NCI-H2081 treated with DMSO at 0.1 percent for 48 hours (cell line): ENCODE measurements at places on chromosomes 3 and 15.

DNA sequence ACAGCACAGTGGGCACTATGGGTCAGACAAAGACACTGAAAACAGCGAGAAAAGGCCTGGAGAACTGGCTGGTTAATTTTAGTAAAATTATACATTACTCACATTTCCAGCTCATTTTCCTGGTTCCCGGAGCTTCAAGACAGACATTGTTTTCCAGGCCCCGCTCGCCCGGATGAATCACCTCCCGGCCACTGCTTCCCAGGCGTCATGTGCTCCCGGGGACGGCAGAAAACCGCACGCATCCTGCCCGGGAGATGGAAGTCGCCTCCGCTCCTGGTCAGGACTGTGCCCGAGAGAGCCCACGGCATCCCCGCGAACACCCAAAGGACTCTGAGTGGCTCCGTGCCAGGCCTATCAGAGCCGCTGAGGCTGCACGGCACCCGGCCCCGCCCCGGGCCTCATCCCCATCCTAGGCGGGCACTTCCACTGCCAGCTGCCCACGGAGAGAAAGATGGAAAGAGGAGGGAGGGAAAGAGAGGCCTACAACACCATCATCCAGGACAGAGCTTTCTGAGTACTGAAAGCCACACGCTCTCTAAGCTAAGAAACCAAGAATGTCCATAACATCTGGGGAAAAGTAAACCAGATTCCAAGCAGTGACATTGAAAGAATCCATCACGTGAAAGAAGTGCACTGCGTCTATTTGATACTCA lies 75.1 kb downstream of the VGLL4 start:
- DNase-seq, result no peak

- DNase-seq, result no peak
Measured at GRCh38 chr3:18086760-18087159, 338.4 kb downstream of the SATB1 start.

DNA sequence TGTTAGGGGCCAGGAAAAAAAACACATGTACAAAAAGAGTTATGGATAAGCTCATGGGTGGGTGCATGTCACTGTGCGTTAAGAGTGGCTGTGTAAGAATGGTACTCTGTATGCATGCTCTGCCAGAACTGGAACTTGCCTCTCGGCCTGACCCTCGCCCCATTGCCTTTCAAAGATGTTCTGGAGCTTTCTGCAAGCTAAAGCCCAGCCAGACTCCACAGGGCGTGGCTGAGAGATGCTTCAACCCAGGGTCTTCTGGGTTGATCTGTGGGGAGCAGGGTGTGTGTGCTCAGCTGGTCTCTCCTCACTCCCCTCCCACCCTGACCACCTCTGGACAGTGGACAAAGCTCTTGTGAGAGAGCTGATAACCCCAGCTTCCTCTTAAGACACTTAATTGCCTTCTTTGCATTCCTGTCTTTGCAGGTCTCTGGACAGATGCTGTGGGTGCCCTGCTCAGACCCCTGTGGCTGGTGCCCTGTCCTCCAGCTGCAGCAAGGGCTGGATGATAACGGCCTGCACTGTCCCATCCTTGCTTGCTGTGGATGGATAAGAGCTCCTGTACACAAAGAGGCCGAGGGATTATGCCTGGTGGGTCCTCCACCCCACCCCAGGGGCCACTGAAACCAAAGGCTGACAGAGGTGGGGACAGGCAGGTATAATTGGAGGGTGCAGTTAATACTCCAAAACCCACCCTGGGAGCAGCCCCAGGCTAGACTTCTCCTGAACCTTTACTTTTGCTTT lies 28.7 kb downstream of the ALDH1L1 start:
- DNase-seq, result no peak

DNA sequence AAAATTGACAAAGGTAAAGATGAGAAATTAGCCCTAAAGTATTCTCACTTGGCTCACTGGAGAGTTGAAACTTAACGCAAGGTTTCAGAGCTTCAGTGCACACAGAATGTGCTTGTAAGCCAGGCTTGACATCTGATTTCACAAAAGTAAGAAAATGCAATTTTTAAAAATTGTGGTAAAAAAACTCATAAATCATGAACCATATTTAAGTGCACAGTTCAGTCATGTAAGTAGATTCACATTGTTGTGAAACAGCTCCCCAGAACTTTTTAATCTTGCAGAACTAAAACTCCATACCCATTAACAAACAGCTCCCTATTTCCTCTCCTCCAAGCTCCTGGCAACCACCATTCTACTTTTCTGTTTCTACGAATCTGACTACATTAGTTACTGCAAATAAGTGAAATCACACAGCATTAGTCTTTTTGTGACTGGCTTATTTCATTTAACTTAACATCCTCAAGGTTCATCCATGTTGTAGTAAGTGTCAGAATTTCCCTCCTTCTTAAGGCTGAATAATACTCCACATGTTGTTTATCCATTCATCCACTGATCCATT lies 14.5 kb downstream of the RTP3 start:
- no peak for DNase-seq

DNA sequence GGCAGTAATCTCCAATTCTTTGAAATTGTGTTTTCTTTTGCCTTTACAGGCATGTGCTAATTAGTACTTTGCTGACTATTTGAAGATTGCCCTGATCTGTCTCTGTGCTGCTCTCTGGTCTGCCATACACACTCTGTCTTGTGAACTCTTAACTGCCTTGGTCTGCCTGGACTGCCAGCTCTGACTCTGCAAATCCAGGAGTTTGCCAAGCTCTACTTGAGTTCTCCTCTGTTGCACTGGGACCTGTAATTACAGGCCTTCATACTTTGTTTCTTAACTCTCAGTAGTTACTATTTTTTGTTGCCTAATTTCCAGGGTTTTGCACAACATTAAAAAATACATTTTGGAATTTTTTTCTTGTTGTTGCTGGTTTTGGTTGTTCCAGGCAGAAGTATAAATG lies 155.0 kb downstream of the RSRC1 start:
- DNase-seq, result no peak

GRCh38 chr15:89051875-89052274 lies 36.4 kb upstream of the ABHD2 start:
- no peak for DNase-seq

GRCh38 chr15:74855857-74856256 lies 12.9 kb upstream of the ULK3 start:
- DNase-seq, result no peak

DNA sequence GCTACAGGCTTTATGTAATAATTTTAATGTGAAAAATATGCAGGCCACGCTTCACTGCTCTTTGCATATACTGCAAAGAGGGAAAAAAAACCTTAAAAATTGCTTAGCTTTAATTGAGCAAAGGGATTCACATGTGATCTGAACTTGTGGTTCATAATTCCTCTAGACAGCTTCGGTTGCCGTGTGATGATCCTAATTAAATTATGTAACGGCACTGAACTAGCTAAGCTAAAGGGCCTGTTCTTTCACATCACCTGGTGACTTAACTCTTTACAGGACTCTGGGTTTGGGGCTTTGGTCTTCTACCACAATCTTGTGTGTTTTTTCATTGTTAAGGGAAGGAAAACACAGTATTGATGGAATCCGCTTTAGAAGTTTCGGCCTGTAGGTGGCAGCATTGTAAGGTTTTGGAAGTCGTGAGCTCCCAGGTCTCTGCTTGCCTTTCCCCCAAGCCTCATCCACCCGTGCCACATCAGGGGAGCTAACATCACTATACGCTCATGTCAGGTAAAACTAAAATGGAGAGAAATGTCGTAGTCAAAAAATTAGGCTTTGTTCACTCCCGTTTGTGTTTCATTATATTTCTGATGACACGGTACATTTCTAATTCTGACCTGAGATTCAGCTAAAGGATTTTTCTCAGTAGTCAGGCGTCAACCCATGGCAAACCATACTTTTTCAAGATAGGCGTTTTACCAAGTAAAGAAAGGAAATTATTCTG lies 205.6 kb upstream of the DPH6 start:
- DNase-seq, result peak; percentile 42

DNA sequence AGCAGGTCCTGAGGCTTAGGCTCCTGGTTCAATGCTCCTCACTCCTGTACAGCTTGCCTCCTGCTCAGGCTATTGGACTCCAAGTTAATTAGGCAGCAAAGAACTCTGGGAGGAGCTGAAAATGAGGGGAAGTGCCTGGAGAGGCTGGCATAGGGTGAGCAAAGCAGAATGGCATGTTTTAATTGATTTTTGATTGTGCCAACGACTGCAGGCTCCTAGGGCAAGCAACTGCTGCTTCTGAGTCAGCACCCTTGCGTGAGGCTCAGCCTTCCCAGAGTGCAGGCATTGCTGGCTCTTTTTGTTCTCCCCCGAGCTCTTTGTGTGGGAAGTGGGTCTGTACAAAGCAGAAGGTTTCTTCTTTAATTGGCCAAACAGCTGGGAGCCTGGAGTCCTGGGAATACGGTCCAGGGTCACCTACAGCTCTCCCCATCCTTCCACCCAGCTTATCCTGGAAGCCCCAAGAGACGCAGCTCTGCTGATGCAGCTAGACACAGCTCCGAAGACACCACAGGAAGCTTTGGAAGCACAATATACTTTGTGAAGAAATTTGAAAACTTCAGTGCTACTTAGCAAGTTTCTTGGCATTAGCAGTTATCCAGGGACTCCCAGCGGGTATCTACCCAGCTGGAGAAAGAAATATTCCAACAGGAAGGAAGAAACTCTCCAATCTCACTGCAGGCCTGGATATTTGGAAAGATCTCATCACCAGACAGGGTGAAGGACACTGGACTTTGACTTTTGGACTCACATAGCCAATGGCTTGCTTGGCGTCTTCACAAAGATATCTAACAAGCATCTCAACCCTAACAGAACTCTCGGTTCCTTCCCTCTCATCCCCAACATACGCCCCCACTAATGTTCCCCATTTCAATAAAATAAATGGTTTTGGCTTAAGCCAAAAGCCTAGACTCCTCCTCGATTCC lies 76.8 kb downstream of the BDH1 start:
- DNase-seq, result no peak

GRCh38 chr3:125220727-125221429 lies 8.3 kb upstream of the SLC12A8 start:
- DNase-seq, result no peak

DNA sequence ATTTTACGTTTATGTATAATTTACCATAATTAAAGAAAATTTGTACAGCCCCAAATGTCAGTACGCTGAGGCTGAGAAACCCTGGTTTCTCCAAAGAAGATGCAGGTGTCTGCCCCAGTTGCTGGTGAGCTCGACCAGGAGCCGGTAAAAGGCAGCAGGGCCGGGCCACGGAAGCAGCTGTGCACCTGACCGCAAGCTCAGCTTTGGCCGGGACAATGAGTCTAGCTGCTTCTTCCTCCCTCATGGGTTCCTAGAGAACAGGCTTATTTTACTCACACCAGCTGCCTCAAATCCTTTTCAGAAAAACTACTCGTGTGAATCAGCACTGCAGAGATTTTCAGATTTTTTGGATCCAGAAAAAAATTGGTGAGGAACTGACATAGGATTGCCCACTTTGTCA lies 18.0 kb upstream of the ZXDC start:
- no peak for DNase-seq
